Activated T-helper 9 cell treated with anti-CD3 and anti-CD28 coated beads, Interleukin-2, amount 50 U/mL, for 16 hours (primary cell): ENCODE measurements at places on chromosomes 16 and 17.

DNA sequence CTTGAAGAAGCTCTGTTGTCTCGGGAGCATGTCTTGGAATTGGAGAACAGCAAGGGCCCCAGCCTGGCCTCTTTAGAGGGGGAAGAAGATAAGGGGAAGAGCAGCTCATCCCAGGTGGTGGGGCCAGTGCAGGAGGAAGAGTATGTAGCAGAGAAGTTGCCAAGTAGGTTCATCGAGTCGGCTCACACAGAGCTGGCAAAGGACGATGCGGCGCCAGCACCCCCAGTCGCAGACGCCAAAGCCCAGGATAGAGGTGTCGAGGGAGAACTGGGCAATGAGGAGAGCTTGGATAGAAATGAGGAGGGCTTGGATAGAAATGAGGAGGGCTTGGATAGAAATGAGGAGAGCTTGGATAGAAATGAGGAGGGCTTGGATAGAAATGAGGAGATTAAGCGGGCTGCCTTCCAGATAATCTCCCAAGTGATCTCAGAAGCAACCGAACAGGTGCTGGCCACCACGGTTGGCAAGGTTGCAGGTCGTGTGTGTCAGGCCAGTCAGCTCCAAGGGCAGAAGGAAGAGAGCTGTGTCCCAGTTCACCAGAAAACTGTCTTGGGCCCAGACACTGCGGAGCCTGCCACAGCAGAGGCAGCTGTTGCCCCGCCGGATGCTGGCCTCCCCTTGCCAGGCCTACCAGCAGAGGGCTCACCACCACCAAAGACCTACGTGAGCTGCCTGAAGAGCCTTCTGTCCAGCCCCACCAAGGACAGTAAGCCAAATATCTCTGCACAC lies 21.2 kb downstream of the AKAP1 start:
- no peak for DNase-seq

GRCh38 chr16:4882000-4882632 lies 34.8 kb downstream of the UBN1 start:
- DNase-seq = no peak

- no peak for DNase-seq
These were observed 261.7 kb downstream of the CEP112 start for GRCh38 chr17:65930140-65930730.

GRCh38 chr16:3882531-3882930 lies 2.0 kb upstream of the CREBBP start:
- no peak for DNase-seq

DNA sequence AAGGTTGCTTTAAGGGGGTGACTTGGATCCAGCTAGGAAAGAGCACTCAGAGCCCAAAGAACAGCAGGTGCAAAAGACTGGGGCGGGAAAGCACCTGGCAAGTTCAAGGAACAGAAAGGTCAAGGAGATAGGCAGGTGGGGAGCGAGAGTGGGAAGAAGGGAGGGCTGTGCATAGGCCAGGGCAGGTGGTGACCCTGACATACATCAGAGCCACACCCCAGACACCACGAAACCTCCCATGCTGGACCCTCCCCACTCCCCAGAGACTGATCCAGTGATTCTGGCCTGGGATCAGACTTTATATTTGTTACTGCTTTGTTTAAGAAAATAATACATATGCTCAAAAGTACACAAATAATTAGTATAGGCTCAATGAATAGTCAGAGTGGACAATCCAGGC lies 48.5 kb upstream of the RBFOX3 start:
- DNase-seq = no peak

GRCh38 chr16:1630450-1631213 lies 18.5 kb downstream of the CRAMP1 start:
- DNase-seq = no peak

- DNase-seq = peak; percentile 55
These were observed 10.7 kb upstream of the SMTNL2 start for GRCh38 chr17:4573669-4574068.

DNA sequence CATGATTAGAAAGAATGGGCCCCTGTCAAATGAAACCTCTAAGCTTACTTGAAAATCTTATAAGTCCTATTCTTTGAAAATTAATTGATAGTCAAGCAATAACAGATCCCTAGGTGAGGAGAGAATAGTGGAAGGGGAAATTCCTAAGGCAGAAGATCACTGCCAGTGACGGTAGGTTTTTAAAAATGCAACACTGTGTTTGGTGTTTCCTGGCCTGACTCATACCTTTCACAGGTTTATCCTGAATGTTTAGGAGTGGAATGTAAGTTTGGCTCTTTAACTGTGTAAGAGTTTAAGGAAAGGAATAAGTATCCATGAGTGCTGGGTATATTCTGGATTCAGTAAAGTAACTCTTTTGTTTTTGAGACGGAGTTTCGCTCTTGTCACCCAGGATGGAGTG lies 23.8 kb downstream of the HAPSTR1 start:
- no peak for DNase-seq
